ENCODE measurements at places on chromosomes 6 and 20.

GRCh38 chr20:4904127-4904860 lies 97.0 kb downstream of the SLC23A2 start:
- DNase-seq, result no peak

DNA sequence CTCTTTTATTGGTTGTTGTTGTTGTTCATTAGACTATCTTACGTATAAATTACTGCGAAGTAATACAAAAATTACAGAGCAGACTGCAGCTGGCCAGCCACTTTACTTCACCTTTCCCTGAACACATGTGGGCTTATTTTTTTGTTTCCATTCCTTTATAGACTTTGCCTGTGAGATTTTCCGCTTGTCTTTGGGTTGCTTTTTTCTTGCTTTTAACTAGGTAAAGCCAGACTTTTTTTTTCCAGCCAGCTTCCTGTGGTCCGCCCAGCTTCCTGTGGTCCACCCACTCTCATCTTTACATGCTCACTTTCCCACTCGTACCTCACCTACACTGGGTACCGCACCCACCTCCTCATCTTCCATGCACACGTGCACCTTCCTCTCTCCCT lies 79.0 kb downstream of the IPCEF1 start:
- DNase-seq, result no peak

GRCh38 chr20:41018153-41018552 lies 10.5 kb upstream of the TOP1 start:
- DNase-seq, result no peak

DNA sequence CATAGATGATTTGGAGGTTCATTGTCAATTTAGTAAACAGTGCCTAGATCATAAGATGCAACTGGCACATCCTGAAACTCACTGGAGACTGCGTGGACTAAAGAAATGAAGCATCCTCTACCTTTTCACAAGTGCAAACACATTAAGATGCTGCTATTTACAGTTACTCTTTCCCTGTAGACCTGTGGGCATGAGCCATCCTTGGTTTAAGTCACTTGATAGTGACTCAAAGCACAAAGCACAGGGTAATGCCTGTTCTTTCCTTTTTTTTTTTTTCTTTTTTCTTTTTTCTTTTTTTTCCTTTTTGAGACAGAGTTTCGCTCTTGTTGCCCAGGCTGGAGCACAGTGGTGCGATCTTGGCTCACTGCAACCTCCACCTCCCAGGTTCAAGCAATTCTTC lies 10.0 kb upstream of the HLA-DQA1 start:
- DNase-seq, result no peak

DNA sequence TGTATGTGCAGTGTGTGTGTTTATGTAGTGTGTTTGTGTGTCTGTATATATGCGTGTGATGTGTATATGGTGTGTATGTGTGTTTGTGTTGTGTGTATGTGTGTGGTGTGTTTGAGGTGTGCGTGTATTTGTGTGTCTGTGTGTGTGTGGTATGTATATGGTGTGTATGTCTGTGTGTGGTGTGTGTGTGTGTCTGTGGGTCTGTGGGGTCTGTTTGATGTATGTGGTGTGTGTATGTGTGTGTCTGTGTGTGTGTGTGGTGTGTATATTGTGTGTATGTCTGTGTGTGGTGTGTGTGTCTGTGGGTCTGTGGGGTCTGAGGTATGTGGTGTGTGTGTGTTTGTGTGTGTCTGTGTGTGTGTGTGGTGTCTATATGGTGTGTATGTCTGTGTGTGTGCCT lies 10.8 kb upstream of the MYT1 start:
- DNase-seq, result no peak

- no peak for DNase-seq
Observed at GRCh38 chr20:19430641-19431315, 218.3 kb downstream of the SLC24A3 start.

DNA sequence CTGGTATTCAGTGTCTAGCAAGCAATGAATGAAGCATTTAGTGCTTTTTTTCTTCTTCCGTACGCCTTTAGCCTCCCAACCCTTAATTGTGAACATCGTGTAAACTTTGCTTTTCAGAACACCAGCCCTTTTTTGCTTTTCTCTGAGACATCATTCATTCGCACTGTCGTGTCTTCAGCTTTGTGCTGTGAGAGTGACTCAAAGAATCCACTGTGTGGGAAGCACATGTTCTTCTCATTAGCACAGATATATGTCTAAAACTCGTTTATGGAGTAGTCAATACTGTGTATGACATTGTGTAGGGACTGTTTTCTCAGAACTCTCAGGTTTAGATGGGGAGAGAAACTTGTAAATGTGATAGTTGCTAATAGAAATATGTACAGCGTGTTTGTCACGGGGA lies 279.1 kb downstream of the FARS2 start:
- DNase-seq, result no peak

DNA sequence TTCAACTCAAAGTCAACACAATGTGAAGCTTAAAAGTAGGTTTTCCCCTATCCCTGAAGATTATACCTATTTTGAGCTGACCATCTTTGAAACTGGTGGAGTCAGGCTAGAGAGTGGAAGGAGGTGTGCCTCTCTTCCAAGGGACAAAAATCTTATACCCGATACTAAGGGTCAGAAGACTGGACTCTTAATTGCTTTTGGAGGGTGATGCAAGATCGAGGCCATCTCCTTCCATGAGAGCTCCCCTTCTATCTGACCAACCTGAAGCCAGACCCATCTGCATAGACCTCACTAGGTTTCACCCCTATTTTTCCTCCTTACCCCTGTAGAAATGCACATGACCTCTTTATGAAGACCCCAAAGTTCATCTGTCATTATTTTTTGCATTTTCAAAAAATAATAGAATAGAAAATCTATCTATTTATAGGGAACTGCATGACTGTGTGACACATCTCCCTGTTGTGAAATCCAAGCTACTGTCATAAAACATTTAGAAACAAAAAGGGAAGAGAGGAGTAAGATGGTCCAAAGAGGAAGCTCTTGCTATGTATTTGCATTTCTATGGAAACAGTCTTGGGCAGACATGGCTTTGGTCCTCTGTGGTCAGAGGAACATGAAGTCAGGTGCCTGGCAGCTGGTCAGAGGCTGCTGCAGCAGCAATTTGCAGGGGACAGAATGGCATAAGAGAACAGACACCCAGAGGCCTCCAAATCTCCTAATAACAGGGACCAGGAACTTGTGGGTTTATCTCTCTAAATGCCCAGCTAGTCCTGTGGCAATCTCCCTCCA lies 349.2 kb downstream of the MAFB start:
- DNase-seq, result peak; percentile 94

- DNase-seq, result peak; percentile 84
Observed at GRCh38 chr6:31580807-31581433, 1.3 kb downstream of the LTB start.

- peak; percentile 64 for DNase-seq
Observed at GRCh38 chr6:123415844-123416468, 220.8 kb downstream of the TRDN start.

- no peak for DNase-seq
Observed at GRCh38 chr6:111461860-111462259, 21.2 kb downstream of the REV3L start.

- DNase-seq, result no peak
Observed at GRCh38 chr20:48310305-48310704, 517.5 kb downstream of the PREX1 start.

DNA sequence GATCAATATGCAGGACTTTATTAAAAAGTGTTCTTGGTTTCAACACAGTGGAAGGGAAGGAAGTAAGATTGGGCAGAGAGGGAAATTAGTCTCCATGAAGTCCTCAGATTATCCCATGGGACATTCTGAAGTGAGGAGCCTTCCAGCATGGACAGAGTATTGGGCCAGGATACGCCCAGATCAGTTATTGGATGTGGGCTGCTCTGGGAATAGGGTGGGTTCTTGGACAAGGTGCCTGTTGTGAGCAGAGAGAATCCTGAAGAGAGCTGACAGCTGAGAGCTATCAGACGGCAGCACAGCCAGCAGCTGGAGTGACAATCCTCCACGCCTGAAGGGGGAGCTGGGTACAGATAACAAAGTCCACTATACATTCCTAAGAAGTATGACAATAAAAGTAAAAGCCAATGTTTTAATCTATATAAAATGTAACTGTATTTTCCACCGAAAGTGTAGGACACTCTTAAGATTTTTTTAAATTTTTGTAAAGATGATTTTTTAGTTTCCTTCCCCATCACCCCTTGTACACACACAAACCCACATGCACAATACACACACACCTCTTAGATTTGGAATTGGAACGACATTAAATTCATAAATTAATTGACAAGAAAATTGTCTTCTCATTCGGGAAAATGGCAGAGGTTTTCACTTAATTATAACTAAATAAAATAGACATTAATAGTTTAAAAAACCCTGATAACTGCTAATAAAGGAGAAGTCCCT lies 107.8 kb downstream of the FBXO5 start:
- no peak for DNase-seq

DNA sequence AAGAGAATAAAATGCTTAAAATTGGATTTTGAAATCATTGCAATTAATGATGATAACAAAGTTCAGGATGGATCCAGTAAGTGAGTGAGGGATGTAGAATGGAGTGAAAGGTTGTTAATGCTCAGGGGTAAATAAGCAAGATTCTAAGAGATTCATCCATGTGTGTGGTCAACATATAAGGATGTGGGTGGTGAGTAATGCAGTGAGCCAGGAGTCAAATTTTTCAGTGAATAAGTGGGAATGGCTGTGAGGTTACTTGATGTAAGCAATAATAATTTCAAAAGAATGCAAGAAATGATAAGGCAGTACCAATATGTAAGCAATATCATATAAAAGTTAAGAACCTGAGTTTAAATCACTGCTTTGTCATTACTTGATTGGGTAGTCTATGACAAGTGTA lies 207.5 kb upstream of the ADGRB3 start:
- no peak for DNase-seq

DNA sequence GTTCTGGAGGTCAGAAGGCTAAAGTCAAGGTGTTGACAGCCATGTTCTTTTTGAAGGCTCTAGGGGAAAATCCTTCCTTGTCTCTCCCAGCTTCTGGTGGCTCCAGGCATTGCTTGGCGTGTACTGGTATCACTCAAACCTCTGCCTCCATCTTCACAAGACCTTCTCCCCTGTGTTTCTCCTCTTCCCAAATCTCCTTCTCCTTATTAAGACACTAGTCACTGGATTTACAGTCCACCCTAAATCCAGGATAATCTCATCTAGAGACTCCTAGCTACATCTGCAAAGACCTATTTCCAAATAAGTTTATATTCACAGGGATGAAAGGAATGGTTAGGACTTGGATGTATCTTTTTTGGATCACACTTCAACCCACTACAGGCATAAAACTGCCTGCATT lies 26.0 kb upstream of the CTAGE9 start:
- no peak for DNase-seq

- DNase-seq, result no peak
Observed at GRCh38 chr20:605237-605636, 4.9 kb downstream of the TCF15 start.

- DNase-seq, result no peak
Observed at GRCh38 chr6:104597541-104598050, 262.1 kb downstream of the HACE1 start.

- DNase-seq, result no peak
Observed at GRCh38 chr6:17712576-17712975, 5.9 kb upstream of the NUP153 start.

DNA sequence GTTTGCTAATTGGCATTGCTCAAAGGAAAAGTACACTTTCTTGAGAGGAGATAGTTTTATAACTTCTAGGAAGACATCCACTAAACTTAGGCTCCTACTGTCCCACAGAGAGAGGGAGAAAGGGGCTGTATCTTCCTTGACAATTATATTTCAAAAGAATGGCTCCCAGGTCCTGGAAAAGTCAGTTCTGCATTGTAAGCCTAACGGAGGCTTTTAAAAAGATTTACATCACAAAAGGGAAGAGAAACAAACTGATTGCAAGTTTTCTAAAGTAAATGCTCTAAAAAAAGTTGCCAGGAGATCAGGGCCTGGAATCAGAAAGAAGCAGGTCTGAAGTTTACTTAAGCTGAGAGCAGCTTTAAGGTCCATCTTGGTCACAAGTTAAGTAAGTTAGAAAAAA lies 839.5 kb downstream of the FRK start:
- DNase-seq, result no peak
